NCI-H1092 (cell line): ENCODE measurements at places on chromosomes 2 and 18.

DNA sequence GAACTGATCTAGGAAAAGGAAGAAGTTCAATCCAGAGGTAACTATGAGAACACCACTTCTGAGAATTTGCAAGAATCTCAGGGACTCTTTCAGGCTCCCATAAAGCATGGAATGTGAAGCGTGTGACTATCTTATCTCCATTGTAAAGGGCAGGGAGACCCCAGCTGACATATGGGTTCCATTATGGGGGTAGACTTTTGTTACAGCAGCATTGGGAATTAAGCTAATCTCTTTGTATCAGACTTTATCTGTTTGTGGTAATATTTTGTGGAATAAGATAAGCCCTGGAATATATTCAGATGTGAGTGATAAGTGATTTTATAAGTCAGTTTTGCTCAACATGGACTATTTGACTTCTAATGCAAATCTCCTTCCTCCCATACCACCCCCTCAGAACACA, 468.3 kb downstream of the MEIS1 start:
- no peak for DNase-seq

DNA sequence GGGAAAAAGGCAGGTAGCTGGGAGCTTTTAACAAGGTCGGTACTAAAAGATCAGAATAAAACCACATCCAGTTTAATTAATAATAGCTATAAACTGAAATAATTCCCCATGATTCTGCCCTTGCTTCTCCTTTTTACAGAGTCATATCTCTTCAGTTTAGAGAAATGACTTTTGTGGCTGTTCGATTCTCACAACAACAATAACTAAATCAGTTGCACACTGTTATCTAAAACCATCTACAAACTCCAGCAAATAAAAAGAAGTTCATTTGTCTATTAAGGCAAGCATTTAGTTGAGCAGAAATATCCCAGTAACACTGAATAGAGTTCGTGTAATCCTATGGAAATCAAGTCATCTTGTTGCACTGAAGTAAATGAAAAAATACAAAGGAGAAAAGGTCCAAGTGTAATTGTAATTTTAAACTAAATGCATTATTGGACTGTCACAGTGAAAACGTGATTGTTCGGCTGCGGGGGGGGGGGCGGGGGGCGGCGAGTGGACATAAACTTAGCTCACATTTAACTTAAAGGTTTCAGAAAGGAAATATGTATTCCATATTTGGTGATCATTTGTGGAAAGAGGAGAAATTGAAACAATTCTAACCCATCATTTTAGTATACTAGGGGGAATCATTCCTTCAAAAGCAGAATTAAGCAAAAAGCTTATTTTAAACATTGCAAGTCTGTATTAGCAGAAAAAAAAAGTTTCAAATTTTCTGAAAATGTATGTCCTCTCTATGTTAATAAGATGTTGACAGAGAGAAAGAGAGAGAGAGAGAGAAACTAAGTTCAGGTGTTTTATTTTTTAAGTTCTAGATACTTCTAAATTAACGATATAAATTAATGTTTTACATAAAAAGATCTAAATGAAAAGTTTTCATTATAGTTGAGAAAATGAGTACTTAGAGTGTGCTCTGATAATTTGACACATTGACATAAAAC, 144.5 kb downstream of the MEIS1 start:
- no peak for DNase-seq

- DNase-seq, result no peak
Measured at GRCh38 chr2:155662224-155662623, 670.3 kb downstream of the NR4A2 start.

- no peak for DNase-seq
Measured at GRCh38 chr2:122851161-122851560, 1095.7 kb downstream of the TSN start.

- no peak for DNase-seq
Measured at GRCh38 chr2:120425014-120425413, 79.1 kb downstream of the INHBB start.

- no peak for DNase-seq
Measured at GRCh38 chr2:51165534-51166260, 133.8 kb upstream of the NRXN1 start.

- no peak for DNase-seq
Measured at GRCh38 chr18:56651771-56652092, 573 bp downstream of the WDR7 start.

- no peak for DNase-seq
Measured at GRCh38 chr2:16167451-16167861, 227.1 kb downstream of the MYCN start.

DNA sequence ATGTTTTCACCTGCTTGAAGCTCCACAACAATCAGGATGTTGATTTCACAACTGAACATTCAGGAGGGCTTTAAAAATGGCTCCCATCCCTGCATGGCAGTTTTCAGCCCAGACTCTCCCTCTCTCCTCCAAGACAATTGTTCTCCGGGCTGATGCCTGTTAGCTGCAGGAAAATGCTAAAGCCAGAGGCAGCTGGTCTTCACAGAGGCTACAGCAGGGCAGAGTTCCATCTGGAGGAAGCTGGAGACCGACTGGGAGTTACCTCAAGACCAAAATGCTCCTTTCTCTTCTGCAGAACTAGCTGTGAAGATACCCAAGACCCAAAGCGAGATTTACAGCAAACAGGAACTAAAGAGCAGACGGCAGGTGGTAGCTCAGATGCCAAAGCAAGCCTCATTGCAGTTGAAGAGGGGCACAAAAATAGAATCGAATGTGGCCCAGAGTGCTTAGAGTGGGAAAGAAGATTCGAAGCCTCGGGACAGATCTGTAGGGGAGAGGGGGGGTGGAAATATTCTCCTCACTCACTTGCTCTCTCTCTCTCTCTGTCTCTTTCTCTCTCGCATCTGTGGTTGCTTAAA, 423.6 kb downstream of the ZNF521 start:
- DNase-seq, result no peak

DNA sequence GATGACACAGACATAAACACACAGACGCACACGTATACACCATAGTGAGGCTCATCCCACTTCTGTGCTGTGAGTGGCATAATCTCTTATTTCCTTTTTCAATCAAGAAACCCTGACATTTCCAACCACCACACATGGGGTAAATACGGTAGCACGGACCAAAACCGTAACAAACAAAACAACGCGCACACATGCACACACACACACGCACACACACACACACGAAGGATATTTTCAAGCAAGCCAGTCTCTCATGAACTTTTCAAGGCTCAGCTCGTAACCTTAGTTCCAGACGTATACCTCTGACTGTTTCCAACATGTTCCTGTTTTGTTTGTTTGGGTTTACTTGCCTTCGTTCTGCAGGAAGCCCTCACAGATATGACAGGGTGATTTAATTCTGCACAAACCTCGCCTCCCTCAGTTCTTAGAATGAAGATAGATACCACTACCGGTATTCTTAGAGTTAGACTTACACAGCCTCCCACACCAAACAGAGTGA, 119.8 kb downstream of the BCL2 start:
- no peak for DNase-seq

DNA sequence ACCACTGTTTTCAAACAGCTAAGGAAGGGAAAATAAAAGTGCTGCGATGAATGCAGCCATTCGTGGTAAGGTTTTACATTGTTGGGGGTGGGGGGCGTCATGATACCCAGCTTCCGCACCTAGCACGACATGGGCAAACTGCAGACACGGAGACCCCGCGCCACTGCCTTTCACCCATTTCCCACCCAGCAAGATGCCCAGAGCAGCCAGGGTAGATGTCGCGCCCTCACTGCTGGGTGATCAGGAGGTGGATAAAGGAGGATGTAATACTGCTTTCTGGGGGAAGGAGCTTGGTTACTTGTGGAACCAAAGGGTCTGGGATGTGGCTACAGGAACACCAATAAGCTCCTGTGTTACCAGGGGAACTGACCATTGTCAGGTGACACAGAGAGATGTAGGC, 138.4 kb downstream of the ZNF516 start:
- DNase-seq, result no peak

GRCh38 chr2:144063602-144064001, 456.3 kb downstream of the ZEB2 start:
- DNase-seq, result no peak

- DNase-seq, result no peak
Measured at GRCh38 chr2:26801328-26801727, 15.5 kb downstream of the CENPA start.

DNA sequence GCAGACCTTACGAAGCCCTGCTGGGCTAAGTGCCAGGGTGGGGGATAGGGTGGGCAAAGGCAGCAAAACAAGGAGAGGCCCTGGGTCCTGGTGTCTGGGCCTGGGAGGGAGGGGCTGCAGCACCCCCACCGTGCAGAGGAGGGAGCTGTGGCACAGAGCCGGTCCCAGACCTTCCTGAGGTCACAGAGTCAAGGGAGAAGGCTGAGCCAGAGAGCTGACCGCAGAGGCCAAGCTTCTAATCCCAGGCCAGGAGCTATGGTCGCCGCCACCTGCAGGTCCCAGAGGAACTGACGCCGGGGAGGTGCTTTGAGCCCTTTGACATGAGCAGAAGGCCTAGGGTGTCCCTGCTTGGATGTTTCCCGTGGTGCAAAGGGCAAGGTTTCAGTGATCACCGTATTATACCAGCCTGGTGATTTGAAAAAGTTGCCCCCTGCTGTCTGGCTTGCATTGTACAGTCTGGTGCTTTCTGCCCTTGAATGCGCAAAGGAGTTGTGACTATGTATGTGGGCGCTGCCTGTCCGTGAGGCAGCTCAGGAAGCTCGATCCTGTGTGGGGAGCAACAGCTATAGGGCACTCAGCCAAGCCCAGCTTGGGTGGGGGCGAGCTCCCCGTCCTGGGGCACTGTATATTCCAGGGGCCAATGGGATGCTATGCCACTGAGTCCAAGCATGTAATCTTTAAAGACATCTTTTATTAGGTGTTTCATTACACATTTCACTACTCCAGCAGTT, 44.3 kb downstream of the EDAR start:
- DNase-seq, result no peak

- no peak for DNase-seq
Measured at GRCh38 chr2:37689751-37690150, 18.3 kb upstream of the CDC42EP3 start.

DNA sequence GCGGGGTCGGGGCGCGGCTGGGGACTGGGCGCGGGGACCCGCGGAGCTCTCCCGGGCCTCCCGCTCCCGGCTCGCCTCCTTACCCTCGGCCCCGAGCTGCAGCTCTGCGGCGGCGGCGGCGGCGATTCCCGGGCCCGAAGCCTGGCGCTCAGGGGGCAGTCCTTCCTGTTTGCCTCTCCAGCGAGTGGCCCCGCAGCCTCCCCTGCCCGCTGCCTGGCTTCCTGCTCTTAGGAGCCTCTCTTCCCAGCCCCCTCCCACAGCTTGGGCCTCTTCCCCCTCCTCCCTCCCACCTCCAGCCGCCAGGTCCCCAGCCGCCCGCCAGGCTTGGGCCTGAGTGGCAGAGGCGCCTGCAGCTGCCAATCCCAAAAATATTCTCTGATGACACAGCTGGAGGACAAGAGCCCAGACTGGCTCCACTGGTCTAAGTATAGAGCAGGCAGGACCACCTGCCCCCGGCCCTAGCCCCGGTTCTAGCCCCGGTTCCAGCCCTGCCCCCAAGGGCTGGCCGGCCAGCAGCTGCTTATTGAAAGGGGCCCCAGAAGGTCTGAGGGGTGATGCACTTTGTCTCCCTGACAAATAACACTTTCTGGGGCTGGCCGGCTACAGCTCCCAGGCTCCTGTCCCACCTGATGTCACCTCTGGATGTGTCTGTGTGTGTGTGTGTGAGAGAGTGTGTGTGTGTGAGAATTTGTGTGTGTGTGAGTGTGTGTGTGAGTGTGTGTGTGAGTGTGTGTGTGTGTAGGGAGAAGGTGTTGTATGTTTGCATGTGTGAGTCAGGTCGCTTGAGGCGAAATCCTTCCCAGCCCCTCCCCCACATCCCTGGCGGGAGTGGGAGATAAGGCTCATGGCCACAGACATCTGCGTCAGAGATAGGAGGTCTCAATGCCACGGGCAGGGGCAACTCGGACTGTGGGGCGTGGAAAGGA, at the start of gene OBSL1:
Gene OBSL1, minus strand, starts transcription at position 229 of the 926 bp plus-strand sequence. CDS start 307 bp downstream, outside the sequence.
- peak; percentile 67 for DNase-seq

- no peak for DNase-seq
Measured at GRCh38 chr18:22043837-22044236, 125.6 kb upstream of the GATA6 start.

GRCh38 chr2:65818873-65819451, 386.6 kb upstream of the SPRED2 start:
- no peak for DNase-seq

GRCh38 chr2:217709478-217710210, 293.2 kb downstream of the TNS1 start:
- no peak for DNase-seq

GRCh38 chr18:3554811-3555427, 104.9 kb downstream of the TGIF1 start:
- no peak for DNase-seq

GRCh38 chr2:28621172-28622100, 125.6 kb downstream of the PLB1 start:
- DNase-seq, result peak; percentile 54
